ENCODE measurements at places on chromosomes 13 and 19. TPM values are rescaled to one million over a fixed set of nuclear protein-coding genes. Genes with fewer than 3 reads are reported as not detected.

Gene PALM
- not detected for total RNA-seq

- no peak for DNase-seq
These were observed 155.0 kb downstream of the RAP2A start for GRCh38 chr13:97588993-97589392.

GRCh38 chr13:48412881-48413351 lies at the start of gene LPAR6:
Gene LPAR6 (minus strand): TSS chr13:48413113. CDS start chr13:48412423, 690 bp downstream.
- DNase-seq = no peak

Gene KLK12
- total RNA-seq = not detected

DNA sequence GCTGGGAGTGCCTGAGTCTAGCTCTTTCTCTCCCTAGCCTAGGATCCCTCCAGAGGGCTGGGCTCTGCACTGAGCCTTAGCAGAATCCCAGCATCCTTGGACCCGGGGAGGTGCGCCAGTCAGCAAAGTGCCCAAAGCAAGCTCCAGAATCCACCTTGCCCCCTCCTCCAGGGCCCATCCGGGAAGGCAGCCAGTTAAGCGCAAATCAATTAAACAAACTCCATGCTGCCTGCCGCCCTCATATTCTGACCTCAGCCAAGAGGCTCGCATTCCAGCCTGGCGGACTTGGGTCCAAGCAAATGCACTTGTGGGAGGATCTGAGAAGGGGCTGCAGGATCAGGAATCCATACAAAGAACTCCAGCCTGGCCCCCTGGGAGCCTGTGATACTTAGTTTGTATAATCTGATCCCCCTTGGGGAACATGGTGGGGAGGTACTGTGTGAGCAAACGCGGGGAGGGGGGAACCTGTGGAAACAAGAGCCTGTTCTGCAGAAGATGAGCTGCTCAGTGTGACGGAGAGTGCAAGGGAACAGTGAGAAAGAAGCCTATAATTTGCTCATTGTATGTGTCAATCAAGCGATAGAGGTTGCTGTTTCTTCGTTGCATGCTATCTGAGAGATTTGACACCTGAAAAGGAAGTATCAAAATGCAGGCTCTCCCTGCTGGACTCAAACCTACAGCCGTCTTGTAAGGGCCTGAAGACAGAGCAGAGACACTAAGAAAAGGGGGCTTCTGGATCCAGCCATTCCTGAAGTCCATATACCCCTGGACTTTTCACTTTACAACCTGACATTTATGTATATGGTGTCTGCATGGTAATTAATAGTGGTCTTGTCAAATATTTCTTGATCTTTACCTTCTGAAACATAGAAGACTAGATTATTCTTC lies 29.4 kb downstream of the ZNRF4 start:
- DNase-seq = no peak

- no peak for DNase-seq
These were observed 156.9 kb downstream of the SIPA1L3 start for GRCh38 chr19:38063928-38064327.

- DNase-seq = peak; percentile 29
These were observed 116.4 kb downstream of the TM9SF2 start for GRCh38 chr13:99617474-99618255.

- no peak for DNase-seq
These were observed 1.2 kb upstream of the ZFP36 start for GRCh38 chr19:39405261-39405957.

GRCh38 chr13:20389696-20390525 lies 135.7 kb downstream of the CRYL1 start:
- no peak for DNase-seq

Gene SYCN
- not detected for total RNA-seq

- DNase-seq = no peak
These were observed 35.0 kb upstream of the VWA8 start for GRCh38 chr13:41995946-41996345.

Gene KIR2DL3
- 0.19 TPM for total RNA-seq

DNA sequence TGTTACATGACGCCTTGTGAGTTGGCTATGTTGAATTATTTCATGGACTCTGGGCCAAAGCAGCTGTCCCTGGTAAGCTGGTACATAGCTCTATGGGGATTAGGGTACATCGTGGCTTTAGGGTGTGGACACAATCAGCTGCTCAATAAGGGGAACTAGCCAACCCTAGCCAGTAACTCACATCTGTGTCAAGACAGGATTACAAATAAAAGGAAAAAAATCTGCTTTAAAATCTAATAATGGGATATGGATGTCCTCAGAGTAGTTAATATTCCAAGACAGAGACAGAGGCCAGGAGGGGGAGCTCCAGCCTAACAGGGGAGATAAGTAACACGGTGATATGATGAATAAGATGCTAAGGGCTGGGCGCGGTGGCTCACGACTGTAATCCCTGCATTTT lies 21.1 kb upstream of the ZNF766 start:
- peak; percentile 48 for DNase-seq

DNA sequence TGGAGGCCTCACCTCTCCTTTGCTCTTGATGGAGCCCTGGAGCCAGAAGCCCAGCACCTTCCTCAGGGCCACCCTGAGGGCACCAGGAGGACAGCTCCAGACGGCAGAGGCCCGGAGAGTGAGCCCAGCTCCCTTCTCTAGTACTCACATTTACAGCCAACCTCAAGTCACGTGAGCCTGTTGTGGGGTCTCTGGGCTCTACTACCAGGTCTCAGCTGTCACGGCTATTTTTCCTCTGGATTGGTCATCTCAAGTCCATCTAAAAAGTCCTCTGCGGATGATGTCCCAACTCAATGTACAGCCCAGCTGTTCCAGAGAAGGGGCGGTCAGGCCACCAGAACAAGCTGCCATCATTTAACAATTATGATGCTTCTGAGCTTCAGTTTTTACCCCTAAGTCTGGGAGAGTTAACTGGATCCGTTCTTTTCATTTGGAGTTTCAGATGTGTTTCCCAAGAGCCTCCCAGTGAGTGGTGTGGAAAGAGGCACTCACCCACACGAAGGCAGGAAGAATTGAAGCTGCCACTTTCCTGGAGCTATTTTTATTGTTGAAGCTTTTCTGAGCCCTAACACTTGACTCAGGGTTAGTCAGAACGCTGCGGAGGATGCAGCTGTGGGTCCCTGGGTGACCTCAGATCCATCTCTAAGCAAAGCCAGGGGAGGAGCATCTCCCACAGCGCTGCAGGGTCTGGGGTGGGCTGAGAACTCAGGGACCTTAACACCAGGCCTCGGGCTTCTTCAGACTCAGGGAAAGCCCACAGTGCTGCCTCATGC lies 143.5 kb upstream of the UBL3 start:
- DNase-seq = no peak
